ENCODE measurements at places on chromosomes 16 and 17.

GRCh38 chr17:20944014-20944865 lies 98.6 kb downstream of the USP22 start:
- peak; percentile 24 for DNase-seq

DNA sequence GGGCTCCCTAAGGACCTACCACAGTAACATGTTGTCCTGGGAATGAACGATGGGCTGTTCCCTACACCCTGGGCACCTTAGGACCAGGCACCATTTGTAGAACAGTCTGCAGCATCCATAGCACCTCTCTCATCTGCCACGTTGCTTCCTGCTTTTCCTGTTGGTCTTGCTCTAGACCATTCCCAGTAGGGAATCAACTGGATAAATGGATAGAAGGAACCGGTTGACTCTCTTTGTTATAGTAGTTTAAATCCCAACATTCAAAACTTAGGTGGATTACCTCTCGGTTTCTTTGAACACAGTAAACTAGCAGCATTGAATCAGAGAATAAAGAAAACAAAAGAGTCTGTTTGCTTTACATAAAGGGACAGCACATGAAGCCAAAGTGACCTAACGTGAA lies 159.1 kb downstream of the HS3ST3B1 start:
- DNase-seq, result no peak

GRCh38 chr16:87384162-87384874 lies 742 bp upstream of the FBXO31 start:
- DNase-seq, result peak; percentile 55

- no peak for DNase-seq
These were observed 35.2 kb downstream of the ADCY9 start for GRCh38 chr16:4081047-4081446.

DNA sequence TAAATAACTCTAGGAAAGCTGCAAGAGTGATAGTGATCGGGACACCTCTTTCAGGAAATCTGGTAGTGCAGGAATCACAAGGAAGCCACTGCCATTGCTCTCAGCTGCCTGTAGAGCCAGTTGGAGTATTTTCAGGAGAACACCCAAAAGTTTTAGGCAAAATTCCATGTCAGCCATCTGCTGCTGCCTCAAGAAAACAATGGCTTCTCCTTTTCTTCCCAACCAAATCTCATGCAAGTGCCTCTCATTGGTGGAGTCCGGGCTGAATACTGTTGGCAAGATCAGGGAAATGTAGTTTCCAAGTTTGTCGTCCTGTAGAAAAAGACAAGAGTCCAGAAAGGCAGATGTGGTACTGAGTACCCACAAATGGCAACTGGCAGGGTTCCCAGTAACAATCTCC lies 54.9 kb upstream of the TANC2 start:
- no peak for DNase-seq

GRCh38 chr16:79098907-79099306 lies 501.6 kb downstream of the MAF start:
- no peak for DNase-seq

GRCh38 chr16:8137606-8138005 lies 452.7 kb downstream of the TMEM114 start:
- DNase-seq, result no peak

DNA sequence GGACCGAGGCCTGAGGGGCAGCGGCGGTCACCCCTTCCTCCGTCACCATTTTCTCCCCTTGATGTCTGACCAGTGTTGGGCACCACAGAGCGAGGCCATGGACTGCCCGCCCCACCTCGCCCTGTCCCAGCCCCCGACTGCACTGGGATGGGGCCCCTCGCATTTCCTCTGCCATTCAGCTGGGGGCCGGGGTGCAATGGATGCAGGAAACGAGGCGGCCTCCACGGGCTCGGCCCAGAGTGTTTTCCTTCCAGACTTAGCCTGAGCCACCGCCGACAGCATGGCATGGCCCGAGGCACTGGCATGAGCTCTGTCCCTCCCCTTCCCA lies 44.6 kb upstream of the ZC3H18 start:
- no peak for DNase-seq

GRCh38 chr17:79951361-79952264 lies 84.1 kb downstream of the TBC1D16 start:
- DNase-seq, result no peak

DNA sequence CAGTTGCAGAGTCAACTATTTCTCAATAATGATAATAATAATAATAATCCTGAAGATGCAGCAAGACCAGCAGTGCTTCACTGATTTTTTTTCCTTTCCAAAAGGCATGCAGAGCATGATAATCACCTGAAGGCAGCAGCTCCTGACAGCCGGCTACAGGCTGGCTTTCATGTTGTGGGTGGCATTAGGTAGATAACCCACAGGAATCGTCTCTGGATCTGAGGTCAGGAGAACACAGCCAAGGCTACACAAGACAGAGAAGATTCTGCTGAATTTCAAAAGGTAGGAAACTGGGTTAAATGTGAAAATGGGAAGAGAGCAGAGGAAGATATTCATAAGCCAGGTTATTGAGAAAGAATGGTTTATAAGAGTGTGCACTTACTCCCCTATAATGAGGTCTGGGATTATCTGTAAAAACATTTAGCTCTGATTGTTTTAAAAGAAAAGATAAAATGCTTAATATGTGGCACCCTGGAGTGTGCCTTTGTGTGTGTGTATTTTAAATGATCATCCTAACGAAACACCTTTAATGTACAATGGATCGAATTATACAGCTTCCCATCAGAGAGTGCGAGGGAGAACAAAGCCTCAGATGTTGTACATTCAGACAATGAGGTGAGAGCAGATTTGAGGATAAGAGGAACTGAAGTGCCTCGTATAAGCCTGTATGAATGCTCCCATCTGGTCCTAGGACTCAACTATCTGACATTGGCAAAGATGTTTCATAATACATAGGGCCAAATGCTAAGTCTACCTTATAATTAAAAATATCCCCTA lies 273.1 kb downstream of the PHKB start:
- no peak for DNase-seq

DNA sequence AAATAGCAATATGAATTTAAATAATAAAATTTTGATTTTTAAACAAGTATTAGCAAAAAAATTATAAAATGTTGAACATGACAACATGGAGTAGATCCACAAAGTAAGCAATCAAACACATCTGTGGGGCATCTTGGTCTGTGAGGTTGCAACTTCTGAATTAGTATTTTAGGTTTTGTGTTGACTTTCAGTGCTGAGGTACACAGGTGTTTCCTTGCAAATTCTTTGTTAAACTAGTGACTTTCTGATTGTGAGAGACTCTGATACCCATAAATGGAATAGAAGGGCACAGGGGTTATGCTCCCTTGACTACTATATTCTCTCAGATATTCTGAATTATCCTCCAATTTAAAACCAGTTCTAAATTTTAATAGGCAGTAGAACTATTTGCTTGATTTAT lies 841.7 kb downstream of the CDH8 start:
- no peak for DNase-seq

GRCh38 chr17:72102366-72102765 lies 18.5 kb upstream of the SOX9 start:
- no peak for DNase-seq

GRCh38 chr16:82042846-82043245 lies 7.8 kb downstream of the HSD17B2 start:
- no peak for DNase-seq

- DNase-seq, result no peak
These were observed 595.2 kb downstream of the TOX3 start for GRCh38 chr16:51951668-51952298.

GRCh38 chr16:25613931-25614330 lies 77.8 kb upstream of the HS3ST4 start:
- DNase-seq, result no peak

DNA sequence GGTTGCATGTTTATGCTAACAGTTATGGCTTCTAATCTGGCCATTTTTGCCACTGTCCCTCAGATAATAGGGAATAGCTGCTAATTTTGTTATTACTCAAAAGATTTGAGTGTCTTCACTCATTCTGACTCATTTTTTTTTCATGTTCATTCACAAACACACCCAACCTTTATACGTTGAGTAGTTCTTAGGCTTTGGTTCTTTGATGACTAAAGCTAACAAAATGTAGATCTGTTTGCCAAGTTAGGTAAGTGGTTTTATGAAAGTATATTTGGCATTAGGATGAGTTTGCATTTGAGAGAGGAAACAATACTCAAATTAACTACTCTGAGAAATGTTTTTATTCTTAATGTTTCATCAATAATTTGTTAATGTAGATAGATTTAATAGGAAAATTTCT lies 3.6 kb downstream of the MAP2K4 start:
- DNase-seq, result no peak

DNA sequence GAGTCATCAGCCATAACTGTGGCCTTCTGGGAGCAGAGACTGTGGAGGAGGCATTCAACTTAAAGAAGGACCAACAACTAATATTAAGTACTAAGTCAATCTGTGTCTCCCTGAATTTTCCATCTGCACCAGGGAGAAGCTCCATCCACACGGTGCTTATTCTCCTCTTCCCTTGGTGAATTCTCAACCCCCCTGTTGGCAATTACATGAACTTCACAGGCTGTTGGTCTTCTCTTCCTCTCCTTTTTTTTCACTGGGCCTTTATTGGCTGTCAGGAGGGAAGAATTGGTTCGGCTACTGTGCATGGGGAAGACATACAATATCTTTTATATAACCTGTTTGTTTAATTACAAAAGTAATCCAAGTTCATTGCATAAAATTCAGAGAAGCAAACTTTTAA lies 152.8 kb upstream of the IRX6 start:
- no peak for DNase-seq

DNA sequence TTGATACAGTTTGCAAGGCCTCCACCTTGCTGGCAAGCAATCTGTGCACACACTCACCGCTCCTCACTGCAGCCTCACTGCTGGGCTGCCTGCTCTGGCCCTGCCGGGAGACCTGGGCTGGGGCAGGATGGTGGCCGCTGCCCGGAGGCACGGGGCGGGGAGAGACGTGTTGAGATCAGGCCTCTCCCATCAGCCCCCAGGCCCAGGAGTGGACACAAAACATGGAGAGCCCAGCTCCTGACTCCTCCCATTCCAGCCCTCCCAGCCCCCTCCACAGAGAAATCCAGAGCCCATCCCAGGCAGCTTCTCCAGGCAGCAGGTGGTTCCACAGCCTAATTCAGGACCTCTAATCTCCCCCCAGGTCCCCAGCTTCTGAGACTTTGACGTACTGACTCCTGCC lies 23.1 kb upstream of the RPL38 start:
- no peak for DNase-seq

- no peak for DNase-seq
These were observed 22.0 kb downstream of the SMPD3 start for GRCh38 chr16:68426347-68426652.

DNA sequence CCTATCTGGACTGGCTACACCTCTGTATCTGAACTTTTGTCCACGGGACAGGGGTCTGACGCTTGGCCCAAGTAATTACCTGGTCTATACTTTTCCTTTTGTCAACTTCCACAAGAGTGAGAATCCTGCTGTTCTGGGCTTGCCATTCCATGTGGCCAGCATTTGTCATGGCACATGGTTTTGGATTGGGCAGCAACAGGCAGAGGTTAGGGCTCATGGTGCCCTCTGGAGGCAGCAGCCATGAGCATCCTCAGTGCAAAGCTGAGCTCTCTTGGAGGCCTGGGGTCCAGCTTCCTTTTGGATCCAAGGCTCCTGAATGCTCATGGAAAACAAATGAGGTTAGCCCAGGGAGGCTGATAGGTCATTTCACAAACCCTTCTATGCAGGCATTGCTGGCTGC lies 7.5 kb upstream of the EDC4 start:
- peak; percentile 34 for DNase-seq

- no peak for DNase-seq
These were observed 46.5 kb downstream of the ARHGAP27 start for GRCh38 chr17:45386178-45386577.

- no peak for DNase-seq
These were observed 1.8 kb downstream of the EIF1 start for GRCh38 chr17:41690497-41690896.

DNA sequence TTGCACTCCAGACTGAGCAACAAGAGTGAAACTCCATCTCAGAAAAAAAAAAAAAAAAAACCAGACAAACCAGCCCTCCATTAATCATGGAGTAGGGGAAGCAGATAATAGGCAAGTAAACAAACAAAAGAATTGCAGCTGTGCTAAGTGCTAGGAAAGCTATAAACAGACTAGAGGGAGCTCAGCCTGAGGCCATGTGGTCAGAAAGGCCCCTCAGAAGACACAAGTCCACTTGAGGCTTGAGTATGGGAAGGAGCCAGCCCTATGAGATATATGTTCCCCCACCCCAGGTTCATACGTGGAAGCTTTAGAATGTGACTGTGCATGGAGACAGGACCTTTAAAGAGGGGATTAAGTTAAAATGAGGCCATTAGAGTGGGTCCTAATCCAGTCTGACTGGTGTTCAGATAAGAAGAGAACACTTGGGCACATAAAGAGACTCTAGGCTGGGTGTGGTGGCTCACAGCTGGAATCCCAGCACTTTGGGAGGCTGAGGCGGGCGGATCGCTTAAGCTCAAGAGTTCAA lies 132.6 kb upstream of the NOL11 start:
- DNase-seq, result no peak

DNA sequence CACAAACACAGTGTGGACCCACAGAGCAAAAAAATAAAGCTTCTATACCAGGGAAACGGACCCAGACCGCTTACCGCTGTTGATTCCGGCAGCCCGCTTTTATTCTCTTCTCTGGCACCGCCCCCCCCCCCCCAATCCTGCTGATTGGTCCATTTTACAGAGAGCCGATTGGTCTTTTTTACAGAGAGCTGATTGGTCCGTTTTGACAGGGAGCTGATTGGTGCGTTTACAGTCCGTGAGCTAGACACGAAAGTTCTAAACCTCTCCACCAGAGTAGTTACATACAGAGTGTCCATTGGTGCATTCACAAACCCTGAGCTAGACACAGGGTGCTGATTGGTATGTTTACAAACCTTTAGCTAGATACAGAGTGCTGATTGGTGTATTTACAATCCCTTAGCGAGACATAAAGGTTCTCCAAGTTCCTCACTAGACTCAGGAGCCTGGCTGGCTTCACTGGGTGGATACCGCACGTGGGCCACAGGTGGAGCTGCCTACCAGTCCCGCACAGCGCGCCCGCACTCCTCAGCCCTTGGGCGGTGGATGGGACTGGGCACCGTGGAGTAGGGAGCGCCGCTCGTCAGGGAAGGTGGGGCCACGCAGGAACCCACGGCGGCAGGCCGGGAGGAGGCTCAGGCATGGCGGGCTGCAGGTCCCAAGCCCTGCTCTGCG lies 92.4 kb downstream of the HAPSTR1 start:
- DNase-seq, result no peak

GRCh38 chr17:49201481-49201927 lies 8.9 kb downstream of the GNGT2 start:
- no peak for DNase-seq

DNA sequence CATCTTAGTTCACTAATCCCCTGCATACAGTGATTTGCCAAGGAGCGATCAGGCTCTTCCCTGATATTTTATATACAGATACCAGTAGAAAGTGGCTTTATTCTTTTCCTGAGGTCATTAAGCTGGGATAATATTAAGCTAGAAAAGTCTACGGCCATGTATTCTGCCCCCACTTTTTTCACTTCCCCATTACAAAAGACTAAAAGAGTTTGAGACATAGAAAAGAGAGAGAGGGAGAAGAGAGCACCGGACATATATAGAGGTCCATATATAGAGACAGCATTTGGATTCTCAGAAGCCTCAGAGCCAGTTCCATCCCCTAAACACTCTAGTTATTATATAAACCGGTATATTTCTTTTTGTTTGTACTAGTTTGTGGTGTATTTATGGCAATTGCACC lies 166.5 kb upstream of the ANKFN1 start:
- DNase-seq, result no peak

GRCh38 chr17:80388175-80388574 lies 26.8 kb upstream of the ENDOV start:
- DNase-seq, result no peak
